ENCODE measurements at places on chromosomes 12 and 14.

- no peak for DNase-seq
These were observed 58.8 kb downstream of the TMX1 start for GRCh38 chr14:51298895-51299294.

GRCh38 chr14:59632381-59632780, 55.8 kb upstream of the CCDC175 start:
- no peak for DNase-seq

DNA sequence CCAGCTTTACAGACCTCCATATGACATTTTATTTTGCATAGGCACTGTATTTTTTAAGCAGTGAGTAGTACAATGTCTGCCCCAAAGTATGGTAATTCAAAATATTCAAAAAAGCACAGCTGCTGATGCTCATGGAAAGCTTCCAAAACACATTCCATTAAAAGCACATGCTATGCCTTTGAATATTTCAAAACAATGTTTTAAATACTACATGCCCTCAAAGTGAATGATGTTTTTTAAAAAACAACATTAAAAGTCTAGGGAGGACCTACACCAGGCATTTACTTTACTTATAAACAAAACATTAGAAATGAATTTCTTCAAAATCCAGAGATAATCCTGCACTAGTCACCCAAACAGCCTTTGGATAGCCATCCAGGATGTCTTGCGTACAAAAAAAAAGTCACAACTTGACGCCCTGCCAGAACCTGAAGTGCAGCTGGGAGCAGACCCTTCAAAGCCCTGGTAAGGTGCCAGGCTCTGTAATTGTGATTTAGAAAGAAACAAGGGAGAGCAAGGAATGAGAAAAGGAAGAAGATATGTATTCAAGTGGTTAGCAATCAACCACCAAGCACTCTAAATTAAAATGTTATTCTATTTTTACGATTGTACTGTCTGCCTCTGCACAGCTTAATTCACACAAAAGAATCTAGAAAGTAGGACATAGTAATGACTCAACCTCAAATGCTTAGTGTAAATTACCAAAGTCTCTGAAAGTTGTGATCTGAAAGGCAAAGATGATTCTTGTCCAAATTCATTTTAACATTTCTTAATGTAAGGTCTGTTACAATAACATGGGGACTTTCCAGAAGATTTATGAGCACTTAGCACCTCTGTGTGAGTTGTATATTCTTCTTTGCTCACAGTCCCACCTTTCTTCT, 31.9 kb downstream of the CEP83 start:
- DNase-seq, result no peak

DNA sequence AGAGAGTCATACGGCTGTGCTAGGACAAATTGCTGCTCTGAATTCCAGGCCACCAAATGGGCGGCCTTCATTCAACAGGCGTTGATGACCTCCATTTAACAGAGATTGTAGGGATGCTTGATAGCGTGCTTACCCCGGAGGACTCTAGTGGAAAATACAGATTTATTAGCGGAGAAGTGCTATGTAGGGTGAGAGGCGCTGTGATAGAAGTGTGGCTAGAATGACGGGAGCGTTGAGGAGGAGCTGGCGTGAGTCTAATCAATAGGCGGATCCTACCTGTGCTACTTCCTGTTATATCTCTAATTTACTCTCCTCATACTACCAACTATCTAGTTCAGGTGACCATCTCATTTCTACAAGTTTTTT, 668 bp downstream of the MRPS35 start:
- DNase-seq, result no peak

DNA sequence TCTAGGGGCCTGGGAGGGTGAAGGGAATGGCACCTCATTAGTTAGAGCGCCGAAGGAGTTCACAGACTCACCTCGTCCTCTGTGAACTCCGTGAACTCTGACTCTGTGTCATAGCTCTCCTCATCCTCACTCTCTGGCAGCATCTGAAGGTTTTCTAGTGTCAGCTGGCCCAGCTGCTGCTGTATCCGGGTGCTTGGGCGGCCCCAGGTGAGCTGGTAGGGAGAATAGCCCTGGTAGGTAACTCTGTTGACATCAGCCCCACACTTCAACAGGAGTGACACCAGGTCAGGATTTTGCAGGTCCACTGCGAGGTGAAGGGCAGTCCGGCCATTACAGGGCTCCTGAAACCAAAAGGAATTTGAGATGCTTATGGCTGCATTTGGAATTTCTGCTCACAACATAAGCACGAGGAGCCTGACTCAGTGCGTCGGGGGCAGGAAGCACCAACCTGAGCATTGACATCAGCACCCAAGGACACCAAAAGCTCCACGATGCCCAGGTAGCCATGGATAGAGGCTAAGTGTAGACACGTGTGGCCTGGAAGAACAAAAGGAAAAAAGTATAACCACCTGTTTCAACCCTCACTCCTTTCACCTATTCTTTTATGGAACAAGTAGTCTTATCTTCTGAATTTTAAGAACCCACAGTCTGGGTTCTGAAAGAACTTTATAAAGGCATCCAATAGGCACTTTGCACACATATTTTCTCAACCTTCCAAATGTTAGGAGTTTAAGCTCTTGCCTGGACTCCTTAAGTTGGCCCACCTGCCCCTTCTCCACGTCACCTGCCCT, 2.0 kb downstream of the NFKBIA start:
- DNase-seq, result no peak

Measured in stimulated activated CD8-positive, alpha-beta memory T cell treated with anti-CD3 and anti-CD28 coated beads, Interleukin-7, amount 100 ng/mL, for 24 hours (primary cell).